ENCODE measurements at places on chromosomes 12 and 14.

DNA sequence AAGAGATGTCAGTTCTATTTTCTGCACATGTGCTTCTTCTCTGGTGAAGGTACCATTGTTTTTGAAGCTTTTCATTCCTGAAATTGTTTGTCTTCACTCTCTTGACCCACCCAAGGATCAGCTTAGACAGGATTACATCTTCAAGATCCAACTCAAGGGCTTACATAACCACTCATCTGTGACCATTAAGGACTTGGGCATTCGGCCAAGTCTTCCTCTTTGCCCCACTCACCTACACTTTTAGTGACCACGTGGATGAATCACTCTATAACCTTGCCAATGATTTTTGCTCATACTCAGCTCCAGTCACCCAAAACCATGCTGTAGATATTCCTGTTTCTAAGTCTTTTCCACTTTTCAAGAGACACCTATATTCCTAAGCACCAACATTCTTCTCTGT lies 36.5 kb upstream of the SSTR1 start:
- DNase-seq, result no peak

GRCh38 chr14:90487031-90487430 lies 90.2 kb downstream of the CALM1 start:
- DNase-seq, result no peak

DNA sequence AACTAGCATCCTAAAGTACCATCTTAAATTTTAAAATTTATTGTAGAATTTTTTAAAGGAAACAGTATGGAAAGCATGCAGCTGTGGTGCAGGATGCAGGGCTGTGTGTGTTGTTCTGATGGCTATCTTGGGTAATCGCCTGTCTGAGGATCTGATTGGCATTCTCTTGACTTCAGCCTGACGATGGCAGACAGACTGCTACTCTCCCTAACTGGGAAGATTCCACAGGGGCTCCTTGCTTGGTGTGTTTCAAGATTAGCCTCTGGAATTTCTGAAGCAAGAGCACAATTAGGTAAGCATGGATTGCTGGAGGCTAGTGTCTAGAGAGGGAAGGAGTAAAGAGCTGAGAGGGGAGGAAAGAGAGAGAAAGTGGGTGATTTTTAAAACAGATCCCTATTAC lies 696.8 kb upstream of the LRFN5 start:
- no peak for DNase-seq

DNA sequence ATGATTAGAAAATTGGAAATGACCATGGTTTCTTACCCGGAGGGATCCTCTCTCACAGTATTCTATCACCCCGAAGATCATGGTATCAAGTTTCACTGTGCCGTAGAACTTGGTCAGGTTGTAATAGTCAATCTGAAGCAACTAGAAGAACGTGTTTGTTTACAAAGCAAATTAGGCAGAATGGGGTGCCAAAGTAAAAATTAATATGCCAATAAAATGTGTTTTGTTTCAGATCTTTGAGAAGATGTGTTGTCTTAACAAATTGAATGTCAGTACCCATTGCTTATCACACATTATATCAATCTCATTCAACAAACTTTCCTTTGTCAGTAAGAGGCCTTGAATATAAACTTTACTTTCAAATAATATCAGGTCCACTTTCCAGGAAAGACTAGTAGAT lies 45.0 kb downstream of the GUCY2C start:
- no peak for DNase-seq

DNA sequence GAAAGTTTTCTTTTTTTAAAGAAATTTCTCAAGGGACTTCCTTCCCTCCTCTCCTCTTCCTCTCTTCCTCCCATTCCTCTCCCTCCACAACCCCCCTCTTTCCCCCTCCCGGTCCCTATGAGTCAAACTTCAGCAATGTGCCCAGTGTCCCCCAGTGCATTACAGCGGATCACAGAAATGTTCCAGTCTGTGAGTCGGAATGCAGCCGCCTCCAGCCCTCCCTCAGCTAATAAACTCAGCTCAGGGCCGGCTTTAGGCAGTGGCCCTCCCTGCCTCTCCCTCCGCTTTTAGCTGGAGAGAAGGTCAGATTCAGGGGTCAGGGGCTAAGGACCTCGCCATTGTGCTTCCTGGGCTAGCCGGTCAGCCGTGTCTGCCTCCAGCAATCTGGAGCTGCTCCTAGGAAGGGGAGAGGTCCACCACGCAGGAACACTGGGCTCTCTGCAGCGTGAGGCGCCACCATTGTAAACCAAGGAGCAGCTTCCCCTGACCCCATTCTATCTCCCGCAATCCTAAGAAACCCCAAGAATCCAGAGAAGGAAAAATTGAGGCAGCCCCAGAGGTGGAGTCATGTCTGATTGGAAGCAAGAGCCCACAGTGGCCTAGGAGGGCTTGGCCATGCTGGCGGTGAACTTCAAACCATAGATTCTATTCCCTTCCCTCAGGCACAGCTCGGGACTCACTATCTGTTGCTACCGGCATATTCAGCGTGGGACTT lies 1.1 kb upstream of the HDAC7 start:
- DNase-seq, result no peak

DNA sequence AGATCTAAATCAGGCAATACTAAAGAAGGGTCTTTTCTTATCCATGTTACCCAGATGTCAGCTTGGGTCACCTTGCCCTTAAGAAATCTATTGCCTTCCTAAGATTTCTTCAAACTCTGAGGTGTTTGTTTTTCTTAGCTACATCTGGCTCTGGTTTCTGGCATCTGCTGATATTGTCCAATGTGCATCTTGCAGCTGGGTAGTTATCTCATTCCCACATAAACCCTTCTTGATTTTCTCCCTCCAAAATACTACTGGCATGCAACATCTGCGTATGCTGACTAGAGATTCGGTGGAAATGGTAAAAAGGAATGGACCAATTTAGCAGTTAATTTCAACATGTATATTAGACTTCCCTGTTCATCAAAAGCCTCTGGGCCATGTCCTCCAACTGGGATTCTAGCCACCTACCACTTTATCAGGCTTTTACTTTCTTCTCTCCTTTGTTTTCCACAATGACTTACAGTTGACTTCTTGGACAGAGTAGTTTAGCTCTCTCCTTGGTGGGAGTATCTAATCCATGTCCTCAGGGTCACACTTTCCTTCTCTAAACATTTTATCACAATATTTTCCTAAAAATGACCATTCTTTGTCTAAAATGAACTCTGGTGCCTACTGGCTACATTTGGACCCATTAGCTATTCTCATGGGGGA lies 324.8 kb upstream of the FAR2 start:
- no peak for DNase-seq

DNA sequence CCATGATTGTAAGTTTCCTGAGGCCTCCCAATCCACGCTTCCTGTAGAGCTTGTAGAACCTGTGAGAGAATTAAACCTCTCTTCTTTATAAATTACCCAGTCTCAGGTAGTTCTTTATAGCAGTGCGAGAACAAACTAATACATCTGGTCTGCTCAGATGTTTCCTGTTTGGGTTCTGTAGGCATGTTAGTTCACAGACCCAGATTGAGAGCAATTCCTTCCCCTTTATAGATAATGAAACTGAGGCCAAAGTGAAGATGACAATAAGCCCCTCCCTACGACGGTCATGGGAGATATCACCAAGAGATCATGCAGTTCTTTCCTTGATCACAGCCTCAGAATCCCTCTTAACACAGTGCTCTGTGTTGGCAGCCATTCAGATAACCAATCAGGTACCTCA lies 76.5 kb upstream of the CLMN start:
- no peak for DNase-seq

- DNase-seq, result no peak
These were observed 6.8 kb downstream of the EMP1 start for GRCh38 chr12:13203034-13203922.

DNA sequence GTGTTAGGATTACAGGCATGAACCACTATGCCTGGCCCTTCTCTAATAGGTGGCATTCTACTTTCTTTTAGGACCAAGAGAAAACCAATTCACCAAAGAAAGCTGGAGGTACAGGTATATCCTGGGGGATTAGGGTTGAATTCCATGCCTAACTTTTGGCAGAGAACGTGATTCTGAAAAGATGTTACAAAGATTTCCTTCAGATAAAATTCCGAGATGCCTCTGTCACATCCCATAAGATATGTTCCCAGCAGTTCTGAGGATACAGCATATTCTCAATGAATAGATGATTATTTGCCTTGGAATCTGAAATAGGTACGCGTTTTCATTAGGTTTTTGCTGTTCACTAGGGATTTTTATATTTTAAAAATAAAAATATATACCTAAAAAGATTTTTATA lies 111.9 kb upstream of the KRAS start:
- no peak for DNase-seq

DNA sequence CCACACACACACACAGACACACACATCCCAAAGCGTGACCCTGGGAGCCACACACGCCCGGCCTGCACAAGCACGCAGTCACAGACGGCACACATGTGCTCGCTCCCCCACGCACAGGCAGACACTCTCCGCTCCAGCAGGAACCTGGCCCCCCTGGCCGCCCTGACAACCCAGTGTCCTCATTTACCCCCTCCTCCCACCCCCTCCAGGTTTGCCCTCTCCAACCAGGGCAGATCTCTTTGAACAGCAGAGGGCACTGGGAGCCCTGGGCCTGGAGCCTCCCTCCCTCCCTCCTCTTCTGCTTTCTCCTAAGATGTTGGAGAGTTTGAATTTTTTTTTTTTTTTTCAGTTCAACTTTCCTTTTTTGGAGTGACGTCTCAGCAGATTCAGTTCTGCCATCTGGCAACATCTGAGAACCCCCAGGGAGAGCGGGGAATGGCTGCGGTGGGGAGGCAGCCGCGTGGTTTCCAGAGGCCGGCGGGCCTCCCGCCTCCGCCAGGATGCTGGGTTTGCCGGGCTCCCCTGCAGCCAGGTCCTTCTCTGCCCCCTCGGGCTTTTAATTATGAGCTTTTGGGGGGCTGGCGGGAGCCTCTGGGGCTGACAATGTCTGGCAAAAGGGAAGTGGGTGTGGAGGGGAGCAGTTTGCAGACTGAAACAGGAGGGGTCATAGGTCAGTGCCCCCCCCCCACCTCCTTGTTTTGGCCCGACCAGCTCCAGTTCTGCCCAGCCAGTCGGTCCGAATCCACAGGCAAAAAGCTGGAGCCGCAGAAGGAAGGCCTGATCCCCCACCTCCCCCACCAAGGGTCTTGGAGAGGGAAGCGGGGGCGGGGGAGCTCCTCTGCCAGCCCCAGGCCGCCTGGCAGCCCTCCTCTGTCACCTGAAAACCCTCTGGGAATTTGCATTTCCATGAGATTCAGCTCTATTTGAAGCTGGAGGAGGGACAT lies 1.3 kb upstream of the NCOR2 start:
- peak; percentile 69 for DNase-seq

DNA sequence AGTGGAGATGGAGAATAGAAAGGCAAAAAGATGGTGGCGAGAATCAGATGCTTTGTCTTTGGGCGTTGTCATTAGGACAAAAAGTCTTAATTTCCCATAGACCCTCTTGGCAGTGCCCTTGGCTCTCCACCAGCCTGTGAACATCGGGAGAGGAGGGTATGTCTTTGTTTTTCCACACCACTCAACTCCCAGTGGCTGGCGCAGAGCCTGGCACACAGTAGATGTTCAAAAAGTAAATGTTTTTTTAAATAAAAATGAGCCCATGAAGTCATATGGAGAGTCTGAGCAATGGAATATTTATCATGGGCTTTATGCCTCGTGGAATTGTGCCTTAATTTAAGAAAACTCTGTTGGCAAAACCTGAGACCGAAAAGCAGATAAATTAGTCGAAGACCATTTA lies 90.4 kb downstream of the SRGAP1 start:
- no peak for DNase-seq

- DNase-seq, result no peak
These were observed 12.6 kb upstream of the DDX47 start for GRCh38 chr12:12800406-12801180.

DNA sequence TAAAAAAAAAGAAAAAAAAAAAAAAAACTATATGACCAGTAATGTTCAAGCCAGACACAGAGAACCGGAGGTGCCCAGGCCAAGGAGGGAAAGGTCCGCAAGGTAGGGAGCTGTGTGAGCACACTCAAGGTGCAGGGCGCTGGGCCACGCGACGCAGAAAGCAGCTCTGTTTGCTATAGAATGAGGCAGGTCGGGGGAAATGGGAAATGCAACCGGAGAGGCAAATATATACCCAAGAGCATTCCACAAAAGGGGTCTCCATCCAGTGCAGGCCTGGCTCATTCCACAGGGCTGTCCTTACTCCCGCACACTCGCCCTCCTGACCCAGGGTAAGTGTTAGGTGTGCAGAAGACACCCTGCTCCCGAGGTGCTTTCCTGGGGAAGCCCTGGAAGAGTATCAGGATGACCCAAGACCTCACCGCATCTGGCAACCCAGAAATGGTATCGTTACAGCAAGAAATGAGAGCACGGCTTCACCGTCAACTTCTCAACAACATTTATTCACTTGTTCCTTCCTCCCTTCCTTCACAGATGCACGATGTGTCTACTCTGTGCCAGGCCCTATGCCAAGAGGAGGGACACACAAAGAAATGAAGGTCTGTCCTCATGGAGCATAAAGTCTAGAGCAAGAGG lies 86.4 kb downstream of the BCL11B start:
- DNase-seq, result no peak

GRCh38 chr12:25251769-25252168 lies 1.0 kb upstream of the KRAS start:
- no peak for DNase-seq

- DNase-seq, result no peak
These were observed 396.5 kb downstream of the RAD51B start for GRCh38 chr14:68216079-68216478.

- DNase-seq, result no peak
These were observed 1526.3 kb downstream of the AACS start for GRCh38 chr12:126591533-126591932.

GRCh38 chr12:49276304-49277290 lies 11.7 kb downstream of the TUBA1C start:
- no peak for DNase-seq

GRCh38 chr12:48803675-48804074 lies 14.6 kb upstream of the CACNB3 start:
- no peak for DNase-seq

- no peak for DNase-seq
These were observed 538.1 kb downstream of the C12orf50 start for GRCh38 chr12:87491089-87491488.

DNA sequence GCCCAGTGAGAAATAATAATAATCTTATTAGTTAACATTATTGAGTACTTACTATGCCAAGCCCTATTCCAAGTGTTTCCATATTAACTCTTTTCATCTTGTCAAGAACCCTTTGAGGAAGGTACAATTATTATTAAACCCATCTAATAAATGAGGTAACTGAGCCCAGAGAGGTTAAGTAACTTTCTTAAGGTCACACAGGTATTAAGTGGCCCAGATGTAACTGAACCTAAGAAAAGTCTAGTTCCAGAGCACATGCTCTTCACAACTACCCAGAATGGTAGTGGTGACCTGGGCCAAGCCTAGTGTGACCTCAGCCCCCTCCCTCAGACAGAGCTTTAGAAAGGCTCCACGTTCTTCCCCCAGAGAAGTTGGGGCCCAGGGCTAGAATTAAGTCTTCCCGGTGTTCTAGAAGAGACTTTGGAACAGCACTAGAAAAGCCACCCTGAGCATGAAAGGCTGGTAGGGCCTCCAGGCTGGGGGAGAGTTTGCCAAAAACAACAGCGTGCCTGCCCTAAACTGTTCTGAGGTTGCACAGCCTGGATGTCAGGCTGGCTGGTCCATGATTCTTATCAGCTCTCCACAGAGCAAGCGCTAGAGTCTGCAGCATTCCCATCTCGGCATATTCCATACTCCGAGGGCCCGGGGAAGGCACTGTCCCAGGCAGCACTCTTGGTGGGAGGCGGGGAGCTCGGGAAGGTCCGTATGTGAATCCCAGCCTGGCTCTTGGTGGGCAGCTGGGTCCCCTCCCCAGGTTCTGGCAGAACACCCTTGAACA lies 41.3 kb upstream of the CTDSP2 start:
- no peak for DNase-seq

- DNase-seq, result no peak
These were observed 19.6 kb downstream of the MORN3 start for GRCh38 chr12:121649819-121650353.

GRCh38 chr14:104271391-104271790 lies 133.0 kb downstream of the KIF26A start:
- DNase-seq, result no peak

Data from hypothalamus (tissue), 51 donors.